ENCODE measurements at places on chromosomes 1 and 21. TPM values are rescaled to one million over a fixed set of nuclear protein-coding genes. Genes with fewer than 3 reads are reported as not detected.

DNA sequence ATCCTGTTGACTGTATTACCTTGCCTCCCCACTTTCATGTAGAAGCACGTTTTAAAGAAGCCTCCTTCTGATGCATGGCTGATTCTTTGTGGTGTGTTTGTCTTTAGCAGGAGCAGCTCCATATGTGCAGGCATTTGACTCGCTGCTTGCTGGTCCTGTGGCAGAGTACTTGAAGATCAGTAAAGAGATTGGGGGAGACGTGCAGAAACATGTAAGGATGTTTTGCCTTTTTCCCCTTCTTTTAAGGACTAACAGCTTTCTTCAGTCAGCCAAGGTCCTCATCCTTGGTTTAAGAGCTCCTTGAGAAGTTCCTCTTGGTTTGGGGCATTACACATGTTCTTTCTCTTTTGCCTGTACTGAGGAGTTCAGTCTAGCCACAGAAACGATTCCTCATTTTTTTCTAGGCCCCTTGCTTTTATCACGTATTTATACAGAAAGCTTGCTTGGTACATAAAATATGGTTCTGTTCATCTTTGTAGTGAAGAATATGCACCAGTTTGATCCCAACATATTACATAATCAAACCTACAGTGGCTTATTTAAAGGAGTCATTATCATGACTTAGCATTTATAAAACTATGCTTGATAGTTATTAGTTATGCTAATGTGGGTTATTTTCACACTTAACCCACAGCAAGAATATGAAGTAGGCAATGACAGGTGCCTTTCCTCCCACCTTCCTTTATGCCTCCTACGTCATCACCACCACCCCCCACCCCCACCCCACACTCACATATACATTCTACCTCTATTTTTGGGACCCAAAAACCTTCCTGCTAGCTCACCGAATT lies 19.6 kb downstream of the CAP1 start:
- DNase-seq: no peak

DNA sequence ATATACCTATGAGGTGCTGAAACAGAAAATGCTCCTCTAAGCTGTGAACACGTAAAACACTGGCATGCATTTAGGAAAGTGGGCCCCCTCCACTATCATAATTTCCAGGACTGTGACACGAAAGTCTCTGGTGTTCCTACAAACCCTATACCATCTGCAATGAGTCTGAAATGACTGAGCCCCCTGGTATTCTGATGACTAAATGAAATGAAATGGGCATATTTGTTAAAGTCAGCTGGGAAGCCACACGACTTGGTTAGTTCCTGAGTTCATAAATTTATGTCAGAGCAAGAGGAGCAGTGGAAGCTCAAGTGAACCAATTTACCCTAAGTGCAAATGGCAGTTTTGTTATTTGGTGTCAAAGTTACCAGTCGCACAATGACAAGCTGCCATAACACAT lies 182.3 kb downstream of the KCTD3 start:
- no peak for DNase-seq

DNA sequence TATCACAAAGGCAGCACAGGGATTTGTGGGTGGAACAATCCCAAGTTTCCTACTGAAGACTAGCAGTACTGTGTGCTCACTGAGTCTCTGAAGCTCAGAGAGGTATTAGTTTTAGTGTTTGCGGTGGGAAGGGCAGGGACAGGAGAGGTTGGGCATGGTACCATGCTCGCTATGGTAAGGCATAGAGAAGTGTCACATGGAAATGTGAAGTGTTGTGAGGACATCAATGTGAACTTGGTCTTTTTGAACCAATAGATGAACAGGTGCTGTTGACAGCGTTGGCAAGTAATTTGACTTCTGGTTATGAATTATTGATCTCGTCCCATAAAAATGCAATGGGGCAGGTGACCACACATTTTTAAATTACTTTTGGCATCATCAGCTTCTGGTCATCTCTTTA lies 55.8 kb upstream of the ADAMTS1 start:
- no peak for DNase-seq

KPRP gene
- not detected for polyA plus RNA-seq
